CD4-positive, alpha-beta T cell treated with Interleukin-4 for 4 hours (primary cell): ENCODE measurements at places on chromosomes 7 and 10.

DNA sequence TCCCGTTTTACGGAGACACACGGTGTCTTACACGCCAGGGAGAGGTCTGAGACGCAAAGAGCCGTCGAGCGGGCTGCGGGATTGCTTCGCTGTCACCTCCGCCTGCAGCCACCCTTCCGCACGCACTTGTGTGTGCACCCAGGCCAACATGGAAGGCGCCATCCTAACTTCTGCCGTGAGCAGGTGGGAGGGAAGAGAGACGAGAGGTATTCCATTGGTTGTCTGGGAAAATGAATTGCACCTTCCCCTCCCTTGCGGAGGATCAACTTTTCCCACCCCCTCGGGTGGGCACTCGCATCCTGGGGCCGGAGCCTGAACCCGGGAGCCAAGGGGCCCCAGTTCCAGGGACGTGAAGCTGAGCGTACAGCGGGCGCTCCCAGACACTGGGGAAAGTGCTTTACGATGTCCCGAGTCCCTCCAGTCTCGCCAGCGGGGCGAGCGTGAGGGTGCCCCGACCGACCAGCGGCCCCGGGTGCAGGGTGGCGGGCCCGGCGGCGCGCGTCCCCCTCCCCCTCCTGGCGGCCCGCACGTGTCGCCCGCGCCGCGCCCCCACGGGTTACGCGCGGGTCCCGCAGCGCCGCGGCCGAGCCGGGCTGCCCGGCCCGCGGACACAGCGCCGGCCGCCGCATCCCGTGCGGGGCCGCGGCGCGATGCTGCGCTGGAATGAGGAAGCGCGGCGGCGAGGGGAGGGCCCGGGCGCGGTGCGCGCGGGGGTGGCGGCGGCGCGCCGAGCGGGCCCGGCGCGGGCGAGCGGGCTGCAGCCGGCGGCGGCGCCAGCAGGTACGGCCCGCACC lies 984 bp upstream of the IKZF1 start:
- DNase-seq = no peak

GRCh38 chr7:1913466-1914282 lies 243.6 kb downstream of the ELFN1 start:
- DNase-seq = no peak

DNA sequence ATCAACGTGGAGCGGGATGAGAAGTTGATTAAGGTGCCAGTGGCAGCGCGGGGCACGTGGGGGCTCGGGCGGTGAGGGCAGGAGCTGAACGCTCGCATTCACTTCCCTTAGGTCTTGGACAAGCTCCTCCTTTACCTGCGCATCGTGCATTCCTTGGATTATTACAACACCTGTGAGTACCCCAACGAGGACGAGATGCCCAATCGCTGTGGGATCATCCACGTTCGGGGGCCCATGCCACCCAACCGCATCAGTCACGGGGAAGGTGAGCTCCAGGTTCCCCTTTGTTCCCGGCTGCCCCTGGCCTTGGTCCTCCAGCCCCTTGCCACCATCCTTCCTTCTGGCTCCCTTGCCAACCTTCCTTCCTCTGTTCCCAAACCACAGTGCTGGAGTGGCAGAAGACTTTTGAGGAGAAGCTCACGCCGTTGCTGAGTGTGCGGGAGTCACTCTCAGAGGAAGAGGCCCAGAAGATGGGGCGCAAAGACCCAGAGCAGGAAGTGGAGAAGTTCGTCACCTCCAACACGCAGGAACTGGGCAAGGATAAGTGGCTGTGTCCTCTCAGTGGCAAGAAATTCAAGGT lies 2.5 kb downstream of the UFSP1 start:
- DNase-seq = no peak

- peak; percentile 50 for DNase-seq
These were observed 5.6 kb downstream of the GPR15LG start for GRCh38 chr10:84179059-84179710.

- no peak for DNase-seq
These were observed 142.5 kb upstream of the RET start for GRCh38 chr10:42934351-42934811.

- peak; percentile 2 for DNase-seq
These were observed 337.0 kb downstream of the FRMD4A start for GRCh38 chr10:13993673-13994089.
